Activated naive CD8-positive, alpha-beta T cell treated with anti-CD3 and anti-CD28 coated beads for 36 hours (primary cell): ENCODE measurements at places on chromosomes 2 and 18. TPM values are rescaled to one million over a fixed set of nuclear protein-coding genes. Genes with fewer than 3 reads are reported as not detected.

DNA sequence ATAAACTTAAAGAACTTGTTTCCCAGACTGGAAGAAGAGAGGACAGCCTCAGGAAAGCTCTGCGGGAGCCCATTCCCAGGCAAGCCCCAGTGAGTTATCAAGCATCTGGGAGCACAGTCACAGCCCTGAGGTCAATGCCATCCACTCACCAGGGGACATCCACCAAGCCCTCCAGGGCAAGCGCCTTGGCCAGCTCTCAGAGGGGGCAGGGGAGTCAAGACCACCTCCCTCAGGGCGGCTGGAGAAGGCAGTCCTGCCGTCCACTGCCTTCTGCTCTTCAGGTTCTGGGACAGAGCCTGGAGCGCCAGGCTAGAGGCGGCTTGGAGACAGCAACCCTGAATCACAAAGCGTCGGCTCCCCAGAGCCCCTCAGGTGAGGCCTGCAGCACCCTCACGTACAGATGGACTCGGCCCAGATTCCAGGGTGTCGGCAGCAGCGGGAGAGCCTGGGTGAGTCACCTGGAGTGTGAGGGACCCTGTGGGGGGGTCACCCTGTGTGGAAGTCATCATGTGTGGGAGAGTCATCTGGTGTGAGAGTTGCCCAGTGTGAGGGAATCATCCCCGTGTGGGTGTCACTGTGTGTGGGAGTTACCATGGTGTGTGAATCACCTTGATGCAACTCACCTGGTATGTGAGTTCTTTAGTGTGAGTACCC is 100.9 kb upstream of the TEX51 start:
- no peaks in the 10 kb centered on the region for H3K4me1 ChIP-seq
- H3K27ac ChIP-seq: no peak overlapping the region
- no peaks in the 10 kb centered on the region for H3K36me3 ChIP-seq
- H3K27me3 ChIP-seq: peaks cover 15% of the 10 kb centered on the region

- H3K36me3 ChIP-seq: no peaks in the 10 kb centered on the region
- no peaks in the 10 kb centered on the region for H3K27me3 ChIP-seq
- no peak for DNase-seq
- H3K4me1 ChIP-seq: no peaks in the 10 kb centered on the region
These were observed 1287.5 kb upstream of the NXPH2 start for GRCh38 chr2:140067661-140068060.

Gene CPLX4
- total RNA-seq: not detected

- peaks cover 4% of the 10 kb centered on the region for H3K27me3 ChIP-seq
- no peak overlapping the region for H3K4me3 ChIP-seq
- DNase-seq: no peak
These were observed 25.1 kb upstream of the TMEM214 start for GRCh38 chr2:27007416-27008374.

DNA sequence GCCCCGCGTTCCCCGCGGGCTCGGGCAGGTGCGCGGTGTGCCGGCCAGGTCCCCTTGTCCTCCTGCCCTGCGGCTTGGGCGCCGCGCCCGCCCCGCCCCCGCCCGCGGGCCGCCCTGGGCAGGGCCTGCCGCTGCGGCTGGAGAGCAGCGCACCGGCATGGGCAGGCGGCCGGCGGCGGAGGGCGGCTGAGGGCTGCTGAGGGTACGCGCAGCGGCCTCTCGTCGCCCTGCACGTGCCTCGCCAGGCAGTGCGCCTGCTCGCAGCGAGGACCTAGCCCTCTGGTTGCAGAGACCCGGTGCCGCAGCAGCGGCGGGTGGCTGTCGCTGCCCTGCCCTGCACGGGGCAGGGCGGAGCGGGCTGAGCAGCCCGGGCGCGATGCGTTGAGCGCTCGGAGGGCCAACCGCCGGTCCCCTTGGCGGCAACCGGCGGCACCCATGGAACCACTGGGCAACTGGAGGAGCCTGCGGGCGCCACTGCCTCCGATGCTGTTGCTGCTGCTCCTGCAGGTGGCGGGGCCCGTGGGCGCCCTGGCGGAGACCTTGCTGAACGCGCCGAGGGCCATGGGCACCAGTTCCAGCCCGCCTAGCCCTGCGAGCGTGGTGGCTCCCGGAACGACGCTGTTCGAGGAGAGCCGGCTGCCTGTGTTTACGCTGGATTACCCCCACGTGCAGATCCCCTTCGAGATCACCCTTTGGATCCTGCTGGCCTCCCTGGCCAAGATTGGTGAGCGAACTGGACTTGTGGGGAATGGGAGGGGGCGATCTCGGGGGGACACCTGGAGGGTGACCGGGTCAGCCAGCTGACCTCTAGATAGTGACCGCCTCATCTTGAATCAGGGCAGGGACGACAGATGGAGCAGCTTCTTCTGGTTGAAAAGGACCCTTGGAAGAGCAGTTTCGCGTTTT is at the start of gene SLC9A2:
SLC9A2 (plus strand) TSS at position 140 of the 906 bp plus-strand sequence; CDS start at position 436, 296 bp downstream.
- no peak within 1 kb of the TSS for H3K27ac ChIP-seq
- H3K4me3 ChIP-seq: peak within 1 kb of the TSS; percentile 69
- H3K36me3 ChIP-seq: no peaks in the 10 kb centered on the region

DNA sequence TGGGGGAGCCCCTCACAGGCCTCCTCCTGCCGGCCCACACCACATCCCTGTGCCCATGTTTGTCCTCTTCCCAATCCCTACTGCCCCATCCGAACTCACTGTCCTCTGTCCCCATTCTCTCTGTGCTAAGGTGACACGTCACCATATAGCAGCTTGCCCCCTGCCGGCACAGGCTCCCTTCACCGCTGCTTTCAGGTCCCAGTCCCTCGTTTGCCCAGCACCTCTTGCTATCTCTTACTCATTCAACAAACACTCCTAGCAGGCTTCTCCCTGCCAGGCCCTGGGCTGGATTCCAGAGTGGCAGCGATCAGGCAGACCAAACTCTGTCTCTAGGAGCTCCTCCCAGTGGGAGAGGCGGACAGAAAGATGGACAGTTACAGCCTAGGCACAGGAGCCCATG is 74.3 kb downstream of the TFCP2L1 start:
- no peak overlapping the region for H3K27ac ChIP-seq
- H3K4me1 ChIP-seq: no peaks in the 10 kb centered on the region
- H3K36me3 ChIP-seq: no peaks in the 10 kb centered on the region
- DNase-seq: no peak

Gene UCN
- total RNA-seq: 1.3 TPM

Gene CLEC4F
- not detected for total RNA-seq

Gene HS6ST1
- total RNA-seq: 16.1 TPM

Gene STEAP3
- total RNA-seq: 0.90 TPM

Gene TMEM17
- 0.24 TPM for total RNA-seq

Gene COL6A3
- 0.76 TPM for total RNA-seq

- peaks cover 13% of the 10 kb centered on the region for H3K4me1 ChIP-seq
- no peak overlapping the region for H3K4me3 ChIP-seq
- no peak for DNase-seq
These were observed 1.5 kb downstream of the IER3IP1 start for GRCh38 chr18:47174545-47175116.

DNA sequence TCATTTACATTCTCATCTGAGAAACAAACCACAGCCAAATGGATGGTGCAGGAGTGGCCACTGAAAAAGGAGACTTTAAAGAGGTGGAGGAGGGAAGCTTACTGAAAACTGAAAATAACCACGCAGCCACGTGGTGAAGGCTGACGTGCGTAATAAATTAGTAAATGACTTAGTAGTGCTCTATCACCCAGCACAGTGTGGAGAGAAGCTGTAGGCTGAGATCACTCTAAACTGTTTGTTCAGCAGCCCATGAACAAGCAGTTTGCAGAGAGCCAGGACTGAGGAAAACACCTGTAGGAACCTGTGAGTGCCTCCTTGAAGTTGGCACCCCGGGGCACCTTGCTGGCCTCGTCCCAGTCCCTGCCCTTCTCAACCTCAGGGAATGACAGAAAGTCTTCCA is 193.0 kb downstream of the TXNL1 start:
- no peaks in the 10 kb centered on the region for H3K36me3 ChIP-seq
- H3K27ac ChIP-seq: no peak overlapping the region
- no peak overlapping the region for H3K4me3 ChIP-seq
- no peak for DNase-seq
- no peaks in the 10 kb centered on the region for H3K27me3 ChIP-seq
- no peaks in the 10 kb centered on the region for H3K4me1 ChIP-seq

Gene SLC5A6
- total RNA-seq: 74.2 TPM

- no peaks in the 10 kb centered on the region for H3K27me3 ChIP-seq
- H3K36me3 ChIP-seq: peaks cover 24% of the 10 kb centered on the region
- DNase-seq: no peak
- H3K4me1 ChIP-seq: peaks cover 81% of the 10 kb centered on the region
These were observed 61.5 kb downstream of the INPP4A start for GRCh38 chr2:98505971-98506664.
